ENCODE measurements at places on chromosomes 2 and 18.

DNA sequence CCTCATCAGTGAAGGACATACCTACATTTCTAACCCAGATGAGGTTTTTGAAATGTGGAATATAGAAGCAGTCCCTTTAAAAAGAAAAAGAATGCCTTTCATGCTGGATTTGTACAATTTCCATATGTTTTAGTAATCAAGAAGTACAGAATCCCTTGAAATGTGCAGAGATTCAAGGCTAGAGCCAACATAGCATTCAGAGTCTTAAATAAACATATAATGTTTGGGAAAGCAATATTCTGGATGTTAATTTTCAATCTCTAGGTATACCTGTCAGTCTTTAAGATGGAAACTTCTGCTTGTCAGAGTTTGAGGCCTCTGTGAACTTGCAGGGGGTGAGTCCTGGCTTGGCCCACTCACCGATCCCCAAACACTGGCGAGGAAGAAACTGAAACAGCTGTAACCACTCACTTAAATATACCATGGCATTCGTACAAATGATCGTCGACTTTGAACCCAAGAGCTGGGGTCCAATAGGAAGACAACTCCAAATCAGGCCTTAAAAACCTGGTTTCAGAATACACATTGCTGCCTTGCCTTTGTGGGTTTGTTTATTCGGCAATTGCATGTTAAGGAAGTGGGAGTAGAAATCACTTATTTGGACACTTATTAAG is 132.8 kb upstream of the NCK2 start:
- no peak for DNase-seq

GRCh38 chr18:58828399-58829121 is 36.1 kb upstream of the ZNF532 start:
- DNase-seq = no peak

GRCh38 chr18:2354292-2354691 is 217.0 kb downstream of the METTL4 start:
- no peak for DNase-seq

- peak; percentile 43 for DNase-seq
These were observed 74.7 kb downstream of the TNFRSF11A start for GRCh38 chr18:62399781-62400308.

- DNase-seq = peak; percentile 31
These were observed 114.3 kb downstream of the SPP2 start for GRCh38 chr2:234164493-234165413.

Measured in suppressor macrophage (primary cell).